ENCODE measurements at places on chromosomes 3 and 15. TPM values are rescaled to one million over a fixed set of nuclear protein-coding genes. Genes with fewer than 3 reads are reported as not detected.
A peak's percentile ranks its signal among the peaks of the same experiment; 100 is the strongest.

Gene SLC22A14
- not detected for total RNA-seq

Gene CYP11A1
- total RNA-seq: 0.31 TPM

DNA sequence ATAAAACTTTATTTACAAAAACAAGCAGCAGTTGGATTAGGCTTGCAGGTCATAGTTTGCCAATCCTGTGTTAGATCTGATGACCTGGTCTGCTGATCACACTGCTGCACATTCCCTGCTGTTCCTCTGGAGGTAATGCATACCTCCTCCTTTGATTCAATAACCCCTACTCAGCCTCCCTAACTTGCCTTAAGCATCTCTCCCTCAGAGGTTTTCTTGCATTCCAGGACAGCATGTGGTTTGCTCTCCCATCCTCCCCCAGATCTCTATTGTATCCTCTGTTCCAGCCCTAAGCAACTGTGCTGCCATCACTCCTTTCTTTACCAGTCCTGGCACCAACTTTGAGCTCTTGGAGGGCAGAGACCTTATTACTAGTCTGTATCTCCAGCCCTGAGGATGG, 63.4 kb downstream of the CACNA2D3 start:
- no peak for DNase-seq

DNA sequence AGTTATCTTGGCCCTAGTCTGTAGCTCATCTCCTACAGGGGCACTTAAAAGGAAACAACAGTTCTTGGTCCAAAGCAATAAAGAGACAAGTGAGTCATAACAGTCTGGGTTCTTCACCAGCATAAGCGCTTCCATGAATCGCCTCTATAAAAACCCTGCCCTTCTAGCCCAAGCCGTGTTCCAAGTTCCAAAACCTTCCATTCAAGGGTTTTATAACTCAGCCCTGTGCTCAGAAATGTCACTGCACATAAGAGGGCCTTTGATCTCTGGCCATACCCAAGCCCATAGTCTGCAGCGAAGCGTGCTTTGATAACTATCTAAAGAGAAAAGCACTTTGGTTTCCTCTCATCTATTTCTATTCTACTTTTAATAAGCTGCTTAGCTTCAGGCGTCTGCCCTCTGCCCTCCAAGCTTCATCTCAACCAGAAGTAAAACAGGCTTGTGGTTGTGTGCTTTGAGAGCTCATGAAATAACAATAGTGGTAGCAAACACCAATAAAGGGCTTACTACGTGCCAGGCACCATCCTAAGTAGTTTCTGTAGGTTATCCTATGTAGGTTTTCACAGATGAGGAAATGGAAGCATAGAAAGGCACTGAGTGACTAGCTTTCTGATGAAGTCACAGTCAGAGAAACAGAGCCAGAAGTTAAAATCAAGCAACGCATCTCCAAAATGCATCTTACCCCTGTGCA, 64.0 kb upstream of the AKAP13 start:
- peak; percentile 52 for DNase-seq

DNA sequence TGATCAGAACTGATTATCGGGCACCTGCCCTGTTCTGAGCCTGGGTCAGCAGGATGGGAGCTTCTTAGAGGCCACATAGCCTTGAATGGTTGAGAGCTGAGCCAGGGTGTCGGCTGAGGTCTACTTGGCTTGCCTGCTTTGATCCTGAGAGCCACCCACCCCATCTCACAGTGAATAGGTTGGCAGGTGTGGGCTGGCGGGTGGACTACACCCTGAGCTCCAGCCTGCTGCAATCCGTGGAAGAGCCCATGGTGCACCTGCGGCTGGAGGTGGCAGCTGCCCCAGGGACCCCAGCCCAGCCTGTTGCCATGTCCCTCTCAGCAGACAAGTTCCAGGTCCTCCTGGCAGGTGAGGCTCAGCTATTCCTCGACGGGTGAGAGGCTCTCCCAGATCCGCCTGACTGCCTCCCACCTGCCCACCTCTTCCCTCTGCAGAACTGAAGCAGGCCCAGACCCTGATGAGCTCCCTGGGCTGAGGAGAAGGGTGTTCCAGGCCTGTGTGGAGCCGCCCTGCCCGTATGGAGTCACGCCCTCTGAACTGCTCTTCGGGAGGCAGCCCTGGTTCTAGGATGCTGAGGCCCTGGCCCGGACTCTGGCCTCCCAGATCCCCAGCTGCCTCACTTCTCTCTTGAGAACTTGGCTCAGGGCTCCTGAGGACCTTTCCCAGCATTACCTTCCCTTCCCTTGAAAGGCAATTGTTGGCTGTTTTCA, 3.8 kb downstream of the COMMD4 start:
- DNase-seq: no peak

DNA sequence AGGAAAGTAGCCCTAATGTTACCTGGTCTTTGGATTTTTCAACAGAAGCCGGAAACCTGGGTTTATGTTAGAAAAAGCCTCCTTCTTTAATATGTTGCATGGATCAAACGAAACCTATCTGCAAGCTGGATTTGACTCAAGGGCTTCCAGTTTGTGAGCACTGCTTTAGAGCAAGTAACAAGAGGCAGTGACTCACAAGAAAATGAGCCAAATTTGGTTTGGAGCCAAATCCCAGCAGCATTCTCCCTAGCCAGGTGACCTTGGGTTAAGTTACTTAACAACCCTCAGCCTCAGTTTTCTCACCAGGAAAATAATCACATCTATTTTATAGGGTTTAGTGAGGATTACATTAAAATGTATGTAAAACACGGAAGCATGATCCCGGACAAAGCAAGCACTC, 215.2 kb upstream of the PRICKLE2 start:
- no peak for DNase-seq

DNA sequence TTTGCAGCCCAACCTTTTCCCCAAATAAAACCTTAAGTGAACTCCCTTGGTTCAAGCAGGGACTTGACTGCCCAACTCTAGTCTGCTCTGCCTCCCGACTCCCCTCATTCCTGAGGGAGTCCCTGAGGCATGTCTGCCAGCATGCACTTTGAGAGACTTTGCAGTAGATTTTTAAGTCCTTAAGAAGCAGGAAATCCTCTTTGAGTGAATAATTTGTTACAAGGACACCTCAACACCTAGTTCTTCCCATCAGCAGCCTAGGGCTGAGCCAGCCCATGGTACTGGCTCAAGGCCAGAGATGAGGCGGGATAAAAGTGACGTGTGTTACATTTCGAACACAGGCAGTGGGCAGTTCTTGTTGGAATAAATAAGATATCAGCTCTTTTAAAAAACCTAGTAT, 204.3 kb upstream of the SLC2A2 start:
- no peak for DNase-seq

GRCh38 chr3:150372722-150373121, 35.4 kb upstream of the TSC22D2 start:
- DNase-seq: no peak

GRCh38 chr3:113214917-113215595, 3.7 kb downstream of the BOC start:
- DNase-seq: no peak

GRCh38 chr3:131072099-131072559, 45.5 kb downstream of the NEK11 start:
- DNase-seq: no peak

- peak; percentile 75 for DNase-seq
Observed at GRCh38 chr15:75647370-75648155, at the start of gene SNX33. SNX33 (plus strand) TSS chr15:75647912; CDS start chr15:75649103, 1,191 bp downstream.

Gene SERPINI1
- 0.83 TPM for total RNA-seq

DNA sequence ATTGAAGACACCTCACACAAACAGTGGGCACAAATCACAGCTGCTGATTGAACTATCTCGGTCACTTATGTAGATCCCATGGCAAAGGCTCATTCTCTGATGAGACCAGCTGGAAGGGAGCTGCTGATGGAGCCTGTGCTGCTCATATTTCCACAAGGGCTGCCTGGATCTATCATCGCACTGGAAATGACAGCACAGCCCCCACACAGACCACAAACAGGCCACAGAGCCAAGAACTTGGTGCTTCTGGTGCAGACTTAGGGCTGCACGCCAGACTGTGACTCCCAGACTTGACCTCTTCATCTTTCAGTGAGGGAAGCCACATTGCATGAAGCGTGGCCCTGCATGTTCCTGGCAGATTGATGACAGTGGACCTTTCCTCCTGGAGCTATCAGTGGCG, 197.6 kb downstream of the MINAR1 start:
- no peak for DNase-seq

DNA sequence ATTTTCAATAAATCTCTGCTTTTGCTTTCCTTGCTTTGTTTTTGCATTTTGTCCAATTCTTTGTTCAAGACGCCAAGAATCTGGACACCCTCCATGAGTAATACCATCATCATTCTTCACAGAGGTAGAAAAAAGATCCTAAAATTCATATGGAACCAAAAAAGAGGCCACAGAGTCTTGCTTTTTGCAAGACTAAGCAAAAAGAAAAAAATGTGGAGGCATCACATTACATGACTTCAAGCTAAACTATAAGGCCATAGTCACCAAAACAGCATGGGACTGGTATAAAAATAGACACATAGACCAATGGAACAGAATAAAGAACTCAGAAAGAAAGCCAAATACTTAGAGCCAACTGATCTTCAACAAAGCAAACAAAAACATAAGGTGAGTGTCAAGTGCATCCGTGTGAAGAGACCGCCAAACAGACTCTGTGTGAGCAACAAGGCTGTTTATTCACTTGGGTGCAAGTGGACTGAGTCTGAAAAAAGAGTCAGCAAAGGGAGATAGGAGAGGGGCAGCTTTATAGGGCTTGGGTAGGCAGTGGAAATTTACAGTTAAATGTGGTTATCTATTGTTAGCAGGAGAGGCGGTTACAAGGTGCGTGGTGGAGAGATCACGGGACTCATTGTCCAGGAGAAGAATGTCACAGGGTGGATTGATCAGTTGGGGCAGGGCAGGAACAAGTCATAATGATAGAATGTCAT, 10.9 kb downstream of the STRIT1 start:
- DNase-seq: no peak

DNA sequence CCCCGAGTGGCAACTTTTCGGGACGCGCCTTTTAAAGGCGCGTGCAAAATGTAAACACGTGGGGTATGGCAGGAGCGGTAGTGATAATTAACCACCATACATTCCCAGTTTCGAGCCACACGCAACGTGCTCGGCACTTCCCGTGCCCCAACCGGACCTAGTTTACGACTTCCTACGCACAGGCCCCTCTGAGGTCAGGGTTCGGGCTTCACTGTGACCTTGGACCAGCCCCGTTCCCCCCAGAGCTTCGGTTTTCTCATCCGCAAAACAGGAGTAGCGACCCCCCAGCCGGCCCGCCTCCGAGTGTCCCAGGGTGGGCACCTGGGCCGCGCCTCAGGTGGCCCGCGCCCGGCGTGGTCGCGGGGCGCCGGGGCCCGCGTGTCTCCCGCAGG, 451 bp downstream of the CHCHD4 start:
- peak; percentile 74 for DNase-seq

GRCh38 chr3:152060701-152061100, 187.3 kb downstream of the SUCNR1 start:
- DNase-seq: no peak

DNA sequence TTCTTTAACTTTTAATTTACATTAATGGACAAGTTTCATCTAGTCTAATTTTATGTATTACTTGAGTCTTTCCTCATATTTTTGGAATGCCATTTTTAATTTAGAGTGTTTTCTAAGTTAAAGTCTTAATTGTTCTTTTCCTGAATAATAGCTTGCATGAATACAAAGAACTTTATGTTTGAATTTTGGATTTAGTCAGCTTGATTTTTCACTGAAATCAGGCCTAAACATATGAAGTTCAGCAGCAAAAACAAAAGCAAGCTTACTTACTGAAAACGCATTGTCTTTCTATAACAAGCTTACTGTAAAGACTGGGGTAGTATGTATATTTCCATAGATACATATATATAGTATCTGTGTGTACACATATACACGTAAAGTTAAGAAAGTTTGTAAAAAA, 126.0 kb downstream of the ZBTB20 start:
- no peak for DNase-seq

DNA sequence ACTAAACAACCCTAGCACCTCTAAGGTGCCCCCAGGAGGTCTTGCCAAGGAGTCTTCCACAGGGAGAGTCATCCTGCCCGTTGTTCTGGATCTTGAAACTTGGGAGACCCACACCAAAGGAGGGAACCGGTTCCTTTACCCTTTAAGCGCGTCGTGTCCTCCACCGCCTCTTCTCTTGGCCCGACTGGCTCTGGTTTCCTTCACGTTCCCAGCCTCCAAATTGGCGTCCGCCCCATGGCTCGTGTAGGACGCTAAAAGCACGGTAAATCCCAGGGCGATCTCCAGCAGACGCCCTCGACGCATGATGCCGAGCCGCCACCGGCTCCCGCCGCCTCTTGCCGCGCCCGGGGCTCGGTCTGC, 1.1 kb downstream of the FBN1 start:
- no peak for DNase-seq

- DNase-seq: no peak
Observed at GRCh38 chr3:185658504-185658912, 72.4 kb downstream of the SENP2 start.

GRCh38 chr3:57948080-57948671, 60.0 kb upstream of the FLNB start:
- DNase-seq: no peak

DNA sequence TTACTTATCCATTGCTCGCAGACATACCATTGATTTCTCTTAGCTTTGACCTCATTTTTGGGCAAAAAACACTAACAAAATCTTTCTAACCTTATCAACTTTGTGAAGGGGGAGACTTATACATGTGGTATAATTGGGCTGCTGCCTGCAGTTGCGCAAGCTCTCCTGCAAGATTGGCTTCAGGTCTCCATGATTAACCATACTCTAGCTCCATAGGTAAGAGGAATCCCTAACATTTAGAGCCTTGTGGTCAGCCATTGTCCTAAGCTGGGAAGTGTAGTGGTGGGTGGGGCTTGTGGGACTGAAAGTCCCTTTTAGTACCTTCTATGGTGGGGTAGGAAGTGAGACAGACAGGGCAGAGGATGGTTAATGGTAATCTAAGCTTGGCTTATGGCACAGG, 179.6 kb upstream of the THRB start:
- no peak for DNase-seq

DNA sequence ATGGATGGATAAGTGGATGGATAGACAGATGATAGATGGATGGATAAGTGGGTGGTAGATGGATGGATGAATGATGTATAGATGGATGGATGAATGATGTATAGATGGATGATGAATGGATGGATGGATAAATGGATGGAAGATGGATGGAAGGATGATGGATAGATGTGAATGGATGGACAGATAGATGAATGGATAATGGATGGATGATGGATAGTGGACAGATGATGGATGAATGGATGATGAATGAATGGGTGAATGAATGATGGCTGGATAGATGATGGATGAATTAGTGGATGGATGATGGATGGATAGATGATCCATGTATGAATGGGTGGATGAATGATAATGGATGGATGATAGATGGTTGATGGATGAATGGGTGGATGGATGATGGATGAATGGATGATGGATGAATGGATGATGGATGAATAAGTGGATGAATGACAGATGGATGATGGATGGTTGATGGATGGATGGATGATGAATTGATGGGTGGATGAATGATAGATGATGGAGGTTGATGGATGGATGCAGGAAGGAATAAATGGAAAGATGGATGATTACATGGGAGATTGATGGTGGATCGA, 69.3 kb downstream of the ITGA11 start:
- no peak for DNase-seq

Gene RTP4
- 3.6 TPM for total RNA-seq

Gene DAPK2
- total RNA-seq: 1.5 TPM

GRCh38 chr3:148344521-148344920, 353.2 kb upstream of the AGTR1 start:
- no peak for DNase-seq

GRCh38 chr15:77482570-77482969, 61.9 kb downstream of the HMG20A start:
- no peak for DNase-seq
